ENCODE measurements at places on chromosomes 3 and 15. TPM values are rescaled to one million over a fixed set of nuclear protein-coding genes. Genes with fewer than 3 reads are reported as not detected.

GRCh38 chr3:31704591-31705179, 172.0 kb downstream of the STT3B start:
- H3K27ac ChIP-seq = no peak overlapping the region
- H3K4me1 ChIP-seq = no peaks in the 10 kb centered on the region
- no peaks in the 10 kb centered on the region for H3K36me3 ChIP-seq

GRCh38 chr3:190902292-190902691, 39.8 kb upstream of the GMNC start:
- H3K4me3 ChIP-seq = no peak overlapping the region
- no peak overlapping the region for H3K27ac ChIP-seq
- no peaks in the 10 kb centered on the region for H3K27me3 ChIP-seq
- no peaks in the 10 kb centered on the region for H3K4me1 ChIP-seq
- no peak for DNase-seq
- H3K36me3 ChIP-seq = no peaks in the 10 kb centered on the region

DNA sequence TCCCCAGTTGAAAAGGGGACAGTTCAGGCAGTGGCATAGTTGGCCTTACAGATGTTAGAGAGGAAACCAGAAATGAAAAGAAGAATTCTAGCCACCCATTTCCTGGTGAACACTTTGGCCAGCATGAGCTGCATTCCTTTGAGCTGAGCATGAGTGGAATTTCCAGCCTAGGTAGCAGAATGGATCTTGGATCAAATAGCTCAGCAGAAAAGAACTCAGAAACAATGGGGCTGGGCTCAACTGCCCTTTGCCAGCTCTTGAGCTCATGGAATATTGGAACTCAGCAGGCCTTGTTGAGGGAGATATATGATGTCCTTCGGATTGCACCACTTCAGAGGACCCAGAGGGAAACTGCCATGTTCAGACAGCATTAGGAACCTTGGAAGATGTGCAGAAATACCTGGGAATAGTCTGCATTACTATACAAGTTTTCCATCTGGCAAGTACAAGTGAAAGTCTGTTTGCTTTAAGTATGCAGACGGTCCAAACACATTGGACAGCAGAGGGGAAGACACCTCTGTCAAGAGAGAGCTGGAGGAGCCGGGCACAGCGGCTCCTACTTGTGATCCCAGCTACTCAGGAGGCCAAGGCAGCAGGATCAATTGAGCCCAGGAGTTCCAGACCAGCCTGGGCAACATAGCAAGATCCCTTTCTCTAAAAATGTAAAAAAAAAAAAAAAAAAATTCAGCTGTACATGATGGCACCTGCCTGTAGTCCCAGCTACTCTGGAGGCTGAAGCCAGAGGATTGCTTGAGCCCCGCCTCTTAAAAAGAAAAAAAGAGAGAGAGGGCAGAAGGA, 3.1 kb upstream of the CDV3 start:
- peaks cover 3% of the 10 kb centered on the region for H3K4me1 ChIP-seq
- H3K36me3 ChIP-seq = no peaks in the 10 kb centered on the region
- no peak for DNase-seq
- H3K27ac ChIP-seq = peak overlapping the region; percentile 19

GRCh38 chr15:80550219-80550907, 144.7 kb upstream of the ABHD17C start:
- no peak overlapping the region for H3K27ac ChIP-seq
- no peak for DNase-seq
- no peaks in the 10 kb centered on the region for H3K36me3 ChIP-seq

Gene WNT5A
- total RNA-seq = 14.3 TPM

Gene IMPG2
- total RNA-seq = 2.6 TPM

Gene UROC1
- total RNA-seq = not detected

Gene CCDC9B
- total RNA-seq = 7.3 TPM

Data from uterus (tissue), 4 donors.